ENCODE measurements at places on chromosomes 1 and 21. TPM values are rescaled to one million over a fixed set of nuclear protein-coding genes. Genes with fewer than 3 reads are reported as not detected.

Gene SAMD13
- 2.1 TPM for total RNA-seq

Gene EXTL1
- 1.5 TPM for total RNA-seq

- no peak overlapping the region for H3K4me3 ChIP-seq
- no peaks in the 10 kb centered on the region for H3K27me3 ChIP-seq
- no peaks in the 10 kb centered on the region for H3K4me1 ChIP-seq
- H3K27ac ChIP-seq = no peak overlapping the region
These were observed 45.5 kb downstream of the TOR1AIP2 start for GRCh38 chr1:179831852-179832699.

DNA sequence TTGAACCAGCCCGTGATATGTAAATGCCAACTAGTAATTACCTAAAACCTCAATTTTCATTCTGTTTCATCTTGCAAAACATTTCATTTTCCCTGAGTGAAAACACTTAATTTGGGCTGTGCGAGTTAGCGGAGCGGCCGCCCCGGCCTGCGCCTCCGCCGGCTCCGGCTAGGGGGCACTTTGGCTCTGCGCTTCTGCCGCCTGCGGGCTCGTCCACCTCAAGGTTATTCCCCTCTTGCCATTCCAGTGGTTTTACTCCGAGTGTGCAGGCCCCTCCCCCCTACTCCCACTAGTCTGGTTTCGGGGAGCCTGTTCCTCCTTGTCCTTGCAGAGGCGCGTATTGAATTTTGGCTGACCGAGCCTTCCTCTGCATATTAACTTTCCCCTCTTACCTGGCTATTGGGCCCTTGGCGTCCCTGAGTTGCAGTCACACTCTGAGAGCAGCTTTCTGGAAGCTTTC is 55.6 kb downstream of the PEX14 start:
- peak; percentile 82 for DNase-seq
- H3K4me1 ChIP-seq = peaks cover 41% of the 10 kb centered on the region
- no peaks in the 10 kb centered on the region for H3K27me3 ChIP-seq

DNA sequence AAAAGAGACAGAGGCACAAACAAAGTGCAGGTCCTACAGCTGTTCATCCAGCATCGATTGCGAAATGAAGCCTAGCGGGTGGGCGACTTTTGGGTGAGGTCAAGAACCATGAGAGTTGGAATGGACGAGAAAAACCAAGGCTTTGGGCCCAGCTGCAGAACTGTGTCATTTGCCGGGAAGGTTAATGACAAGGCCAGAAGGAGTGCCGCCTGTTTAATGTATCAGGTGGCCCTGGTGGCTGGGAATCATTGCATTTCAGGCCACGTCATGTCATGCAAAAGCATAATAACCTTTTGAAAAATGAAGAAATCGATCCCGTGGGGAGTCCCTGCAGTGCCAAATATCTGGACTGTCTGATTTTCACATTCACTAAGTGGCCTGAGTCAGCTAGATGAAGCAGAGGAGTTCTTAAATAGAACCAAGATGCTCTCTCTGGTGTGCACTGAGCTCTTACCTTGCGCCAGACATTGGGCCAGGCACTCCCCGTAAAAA is 8.1 kb upstream of the RCC2 start:
- no peak for DNase-seq
- H3K36me3 ChIP-seq = no peaks in the 10 kb centered on the region
- no peak overlapping the region for H3K27ac ChIP-seq
- no peaks in the 10 kb centered on the region for H3K4me1 ChIP-seq
- H3K27me3 ChIP-seq = no peaks in the 10 kb centered on the region
